ENCODE measurements at places on chromosomes 2 and 18.

GRCh38 chr2:119062179-119062578 is 96.4 kb downstream of the C1QL2 start:
- no peak for DNase-seq

DNA sequence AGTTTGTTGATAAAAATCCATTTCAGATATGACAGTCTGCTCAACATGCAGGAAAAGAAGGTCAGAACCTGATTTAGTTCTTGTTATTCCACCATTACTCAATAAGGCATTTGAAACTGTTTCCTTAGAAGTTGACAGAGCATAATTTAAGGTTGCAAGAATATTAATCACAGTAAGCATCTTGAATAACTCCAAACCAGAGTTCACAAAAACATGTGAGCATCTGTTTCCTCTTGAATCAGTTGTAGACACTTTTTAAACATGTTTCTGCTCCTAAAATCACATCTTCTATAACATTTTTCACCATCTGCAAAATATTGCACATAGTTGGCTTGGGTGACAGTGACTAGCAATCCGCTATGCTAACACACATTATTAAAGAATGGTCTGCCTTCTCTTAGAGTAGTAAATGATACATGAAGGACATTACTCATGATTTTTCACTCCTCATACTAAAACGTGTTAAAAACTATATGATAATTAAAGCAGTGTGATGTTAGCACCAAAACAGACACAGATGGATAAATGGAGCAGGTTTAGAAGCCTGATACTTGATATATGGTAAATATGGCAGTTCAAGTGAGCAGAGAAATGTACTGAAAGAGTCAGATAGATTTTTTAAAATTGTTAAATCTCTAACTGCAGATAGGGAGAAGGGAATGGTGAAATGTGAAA is 30.3 kb downstream of the AKAIN1 start:
- DNase-seq = no peak

- no peak for DNase-seq
Observed at GRCh38 chr2:100011272-100011731, 131.1 kb downstream of the AFF3 start.

- no peak for DNase-seq
Observed at GRCh38 chr18:67964462-67964861, 447.9 kb upstream of the DSEL start.

GRCh38 chr2:11102956-11103860 is 52.1 kb upstream of the SLC66A3 start:
- no peak for DNase-seq
